ENCODE measurements at places on chromosomes 11 and 22.

DNA sequence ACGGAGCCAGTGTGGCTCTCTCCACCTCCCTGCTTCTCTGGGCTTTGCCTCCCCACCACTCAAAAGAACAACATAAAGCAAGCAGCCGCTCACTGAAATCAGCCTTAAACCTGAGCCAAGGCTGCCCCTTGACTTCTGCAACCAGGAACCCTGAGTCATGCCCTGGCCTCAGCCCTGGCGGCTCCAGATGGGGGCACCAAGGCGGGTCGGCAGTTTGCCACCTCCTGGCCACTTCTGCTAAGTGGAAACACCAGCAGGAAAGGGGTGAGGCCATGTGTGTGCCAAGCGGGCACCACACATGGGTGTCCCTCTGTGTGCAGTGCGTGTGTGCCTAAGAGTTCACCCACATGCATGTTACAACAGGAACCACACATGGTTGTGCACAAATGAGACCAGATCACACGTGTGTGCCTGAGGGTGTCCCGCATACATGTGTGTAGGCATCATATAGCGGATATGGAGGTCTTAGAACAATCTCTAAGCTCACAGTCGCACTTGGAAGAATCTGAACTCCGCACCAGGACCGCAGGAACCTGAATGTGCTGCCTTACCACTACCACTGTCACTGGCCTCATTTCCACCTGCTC is 221.2 kb downstream of the MN1 start:
- DNase-seq, result no peak

DNA sequence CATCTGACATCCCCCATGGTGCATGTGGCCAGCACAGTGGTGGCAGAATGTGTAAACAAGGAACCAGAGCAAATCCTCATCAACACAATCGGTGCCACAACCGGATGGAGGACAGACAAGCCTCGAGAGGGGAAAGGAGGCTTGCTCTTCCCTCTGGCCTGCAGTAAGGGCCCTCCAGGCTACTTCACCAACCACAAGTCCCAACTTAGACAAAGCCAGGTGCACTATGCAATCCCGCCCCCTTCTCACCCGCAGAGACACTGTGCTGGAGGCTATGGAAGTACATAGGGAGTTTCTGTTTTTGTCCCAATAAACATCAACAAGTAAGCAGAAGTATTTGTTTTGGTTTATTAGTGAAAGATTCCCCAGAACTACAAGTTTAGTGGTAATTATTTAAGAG is 54.3 kb downstream of the SPATA19 start:
- DNase-seq, result no peak

DNA sequence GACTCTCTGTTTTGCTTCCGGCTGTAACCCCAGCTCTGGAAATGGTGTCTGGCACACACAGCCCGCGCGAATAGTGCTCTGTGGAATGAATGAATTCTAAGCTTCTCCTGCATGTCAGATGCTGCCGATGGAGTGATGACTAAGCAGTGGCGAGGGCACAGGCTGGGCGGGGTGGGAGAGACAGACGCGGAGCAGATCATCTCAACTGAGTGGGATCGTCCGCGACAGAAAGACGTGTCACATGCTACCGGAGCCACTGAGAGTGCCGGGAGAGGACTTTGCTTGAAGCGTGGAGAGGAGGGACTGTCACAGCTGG is 334.5 kb downstream of the CTTN start:
- DNase-seq, result no peak

DNA sequence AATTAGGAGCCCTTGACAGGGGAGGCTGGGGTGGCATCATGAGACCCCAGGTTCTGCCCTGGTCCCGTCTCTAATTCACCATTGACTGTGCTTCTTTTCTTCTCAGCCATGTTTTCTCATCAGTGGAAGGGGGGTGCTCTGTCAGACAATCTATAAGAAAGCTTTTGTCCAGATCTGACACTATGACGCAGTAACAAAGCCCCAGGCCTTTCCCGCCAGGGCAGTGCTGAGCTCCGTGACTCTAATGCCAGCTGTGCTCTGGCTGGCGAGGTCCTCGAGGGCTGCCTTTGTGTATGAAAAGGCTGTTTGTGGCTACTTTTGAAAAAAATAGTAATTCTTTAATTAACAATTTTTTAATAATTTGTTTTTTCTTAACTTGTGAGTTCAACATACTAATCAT is 3.2 kb downstream of the CD6 start:
- DNase-seq, result no peak

DNA sequence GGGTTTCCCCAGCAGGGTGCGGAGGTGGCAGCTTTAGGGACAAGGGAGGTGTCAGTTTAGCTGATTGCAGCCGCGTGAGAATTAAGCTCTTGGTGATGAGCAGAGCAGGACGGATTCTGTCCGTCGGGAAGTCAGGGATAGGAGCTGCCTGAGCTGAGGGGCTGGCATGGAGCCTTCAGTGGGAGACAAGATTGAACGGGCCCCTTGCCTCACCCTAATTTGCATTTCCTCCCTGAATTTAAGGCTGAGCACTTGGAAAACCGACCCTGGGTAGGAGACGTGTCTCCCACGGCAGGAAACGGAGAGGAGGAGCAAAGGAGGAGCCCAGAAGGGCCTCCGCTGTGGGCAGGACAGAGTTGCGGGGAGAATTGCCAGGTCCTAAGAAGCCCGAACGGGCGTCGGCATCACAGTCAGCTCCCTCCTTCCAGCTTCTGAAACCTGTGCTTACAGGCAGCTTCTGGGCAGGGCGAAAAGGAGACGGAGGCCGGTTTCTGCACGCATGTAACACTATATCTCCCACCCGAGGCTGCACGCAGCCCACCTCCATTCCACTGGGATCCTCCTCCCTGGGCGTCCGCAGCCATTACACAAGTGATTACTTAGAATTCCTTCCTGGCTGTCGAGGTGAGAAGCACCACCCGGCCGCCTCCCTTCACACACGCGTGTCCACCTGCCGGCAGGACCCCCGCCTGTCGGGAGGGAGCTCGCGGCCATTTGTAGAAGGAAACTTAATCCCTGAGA is 345.8 kb downstream of the BRD1 start:
- no peak for DNase-seq

GRCh38 chr22:29334148-29334547 is 18.7 kb upstream of the RASL10A start:
- no peak for DNase-seq

GRCh38 chr11:7969756-7970646 is 4.8 kb upstream of the NLRP10 start:
- DNase-seq, result no peak

- DNase-seq, result no peak
Measured at GRCh38 chr11:2883979-2884815, 1.4 kb downstream of the CDKN1C start.

DNA sequence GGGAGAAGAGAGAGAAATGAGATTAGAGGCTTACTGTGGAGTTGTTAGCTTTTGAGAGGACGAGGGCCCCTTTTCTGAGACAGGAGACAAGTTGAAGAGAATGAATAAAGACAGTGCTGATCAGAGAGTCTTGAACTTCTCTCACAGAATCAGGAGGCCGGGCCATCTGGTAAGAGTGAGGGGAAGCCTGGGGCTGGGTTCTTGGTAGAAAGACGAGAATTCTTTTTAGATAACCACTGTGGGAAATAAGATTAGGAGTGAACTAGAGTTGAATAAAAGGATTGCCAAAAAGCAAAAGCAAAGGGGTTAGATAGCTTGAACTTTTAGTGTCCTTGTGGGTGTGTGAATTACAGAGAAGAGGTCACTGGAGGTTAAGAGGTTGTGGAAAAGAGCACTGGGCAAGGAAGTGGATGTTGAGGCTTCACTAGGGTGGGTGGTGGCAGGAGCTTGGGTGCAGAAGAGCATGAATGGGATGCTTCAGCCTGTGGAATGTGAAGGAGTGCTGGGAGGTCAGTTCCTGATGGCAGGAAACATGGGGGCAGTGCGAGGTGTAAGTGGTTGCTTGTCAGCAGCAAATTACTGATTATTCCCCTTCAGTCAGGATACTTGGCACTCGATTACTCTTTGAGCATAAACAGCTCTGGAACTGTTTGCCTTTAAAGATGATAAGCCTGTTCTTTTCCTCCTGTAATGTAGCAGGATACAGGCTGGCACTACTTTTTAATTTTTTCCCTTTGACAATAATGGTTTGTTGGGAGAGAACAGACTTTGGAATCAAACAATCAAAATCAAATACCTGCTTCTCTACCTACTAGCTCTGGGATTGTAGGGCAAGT is 98.3 kb downstream of the ARHGAP42 start:
- DNase-seq, result no peak

DNA sequence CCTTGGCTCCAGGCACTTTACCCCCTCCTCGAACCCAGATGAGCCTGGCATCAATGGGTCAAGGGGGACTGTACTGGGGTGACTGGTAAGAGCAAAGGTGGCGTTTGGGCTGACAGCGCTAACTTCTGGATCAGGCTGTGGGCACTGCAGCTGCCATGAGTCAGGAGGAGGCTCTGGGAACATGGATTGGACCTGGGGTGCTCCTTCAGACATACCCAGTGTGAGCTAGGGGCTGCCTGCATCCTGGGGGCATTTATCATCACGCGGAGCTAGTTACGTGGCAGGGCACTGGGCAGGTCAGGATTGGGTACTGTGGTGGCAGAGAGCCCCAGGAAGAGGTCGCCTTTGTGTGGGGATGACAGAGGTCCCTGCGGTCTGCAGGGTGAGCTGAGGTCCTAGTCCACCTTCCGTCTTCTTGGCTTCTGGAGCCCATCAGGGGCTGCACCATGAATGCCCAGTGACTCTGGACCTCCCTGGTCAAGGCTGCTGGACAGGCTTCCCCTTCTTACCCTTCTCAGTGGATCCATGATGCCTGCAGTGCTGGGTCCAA is 13.1 kb downstream of the GRIK4 start:
- no peak for DNase-seq

GRCh38 chr22:42885446-42885845 is 28.4 kb upstream of the ARFGAP3 start:
- DNase-seq, result no peak

DNA sequence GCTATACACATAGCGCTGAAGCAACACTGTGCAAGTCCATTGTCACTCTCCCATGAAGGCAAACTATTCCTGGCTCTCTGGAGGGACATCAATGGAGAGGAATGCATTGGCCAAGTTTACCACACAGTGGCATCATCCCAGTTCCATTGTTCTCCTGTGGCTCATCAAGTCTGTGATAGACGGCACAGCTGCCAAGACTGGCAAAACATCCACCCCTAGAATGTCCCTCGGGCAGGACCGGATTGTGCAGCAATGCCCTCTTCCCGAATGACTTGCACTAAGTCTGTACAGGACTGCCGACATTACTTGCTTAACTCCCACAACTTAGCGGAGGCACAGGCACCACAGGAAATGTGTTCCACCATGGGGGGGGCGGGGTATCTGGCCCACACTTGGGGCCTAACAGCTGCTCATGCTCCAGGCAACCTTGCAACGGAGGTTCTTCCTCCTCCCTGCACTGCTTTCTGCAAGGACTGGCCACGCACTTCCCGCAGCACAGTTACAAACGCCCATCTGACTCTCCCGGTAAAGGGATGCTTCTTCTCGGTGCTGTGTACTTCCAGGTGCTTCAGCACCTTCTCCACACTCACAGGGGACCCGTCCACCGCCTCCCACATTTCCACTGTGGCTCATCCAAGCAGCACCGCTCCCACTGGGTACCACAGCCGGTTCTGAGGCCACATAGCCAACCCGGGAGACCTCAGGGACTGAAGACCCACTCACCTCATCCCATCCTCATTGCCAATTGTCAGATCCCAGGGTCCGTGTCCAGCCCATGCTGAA is 1309.6 kb upstream of the RAG2 start:
- DNase-seq, result no peak

DNA sequence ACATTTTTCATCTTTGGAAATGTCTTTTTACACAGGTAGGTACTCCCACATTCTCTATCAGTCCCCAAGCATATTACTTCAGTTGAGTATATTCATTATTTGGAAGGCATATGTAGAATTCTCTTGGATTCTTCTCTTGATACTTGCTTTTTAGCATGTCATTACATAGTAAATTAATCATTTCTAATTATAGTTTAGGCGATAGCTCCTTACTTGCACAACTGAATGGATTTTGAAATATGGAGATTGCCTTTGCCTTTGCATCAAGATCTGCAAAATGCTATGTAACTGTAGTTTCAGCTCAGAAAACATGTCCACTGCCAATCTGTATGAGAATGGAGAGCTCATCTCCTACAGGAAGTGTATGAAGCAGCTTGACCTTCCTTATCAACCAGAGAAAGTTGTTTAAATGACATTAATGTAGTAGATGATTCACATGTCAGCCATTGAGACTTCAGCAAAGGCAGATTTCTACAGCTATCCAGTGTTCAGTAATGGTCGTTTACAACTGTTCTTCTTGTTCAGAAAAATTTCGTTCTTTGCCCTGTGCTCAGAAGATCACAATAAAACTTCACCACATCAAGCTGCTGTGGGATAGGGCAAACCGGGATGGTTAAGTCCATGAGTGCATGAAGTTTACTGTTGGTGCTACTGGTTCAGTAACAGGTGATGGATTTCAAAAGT is 61.6 kb downstream of the PPP6R3 start:
- no peak for DNase-seq

- DNase-seq, result no peak
Measured at GRCh38 chr11:111834432-111835163, 36.8 kb downstream of the ALG9 start.

GRCh38 chr11:19093976-19094375 is 23.0 kb upstream of the ZDHHC13 start:
- DNase-seq, result no peak
